Stimulated activated memory B cell treated with anti-CD40 and anti-IgM and Interleukin-4, amounts not matched to agents 10 μg/mL and 1 μg/mL and 100 μg/mL, for 72 hours (primary cell): ENCODE measurements at places on chromosomes 12 and 14.

- no peak for ATAC-seq
Observed at GRCh38 chr14:101365329-101366158, 195.8 kb upstream of the DIO3 start.

DNA sequence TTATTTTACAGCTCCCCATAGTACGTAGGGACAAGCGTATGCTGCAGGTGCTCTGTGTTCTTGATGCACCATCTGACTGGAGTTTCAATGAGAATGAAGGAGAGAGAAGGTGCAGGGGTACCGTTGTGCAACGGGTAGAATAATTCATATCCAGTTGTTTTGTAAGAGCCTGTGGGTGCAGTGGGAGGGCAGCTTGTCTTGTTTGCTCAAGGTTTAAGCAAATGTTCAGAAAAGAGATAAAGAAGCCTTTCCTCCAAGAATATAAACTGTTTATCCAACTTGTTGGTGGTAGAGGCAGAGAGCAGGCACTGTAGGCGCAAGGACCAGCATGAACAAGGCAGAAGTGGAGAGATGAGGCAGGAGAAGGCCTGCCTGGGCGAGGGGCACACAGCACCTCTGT, 64.2 kb downstream of the ADCK1 start:
- no peak for ATAC-seq

DNA sequence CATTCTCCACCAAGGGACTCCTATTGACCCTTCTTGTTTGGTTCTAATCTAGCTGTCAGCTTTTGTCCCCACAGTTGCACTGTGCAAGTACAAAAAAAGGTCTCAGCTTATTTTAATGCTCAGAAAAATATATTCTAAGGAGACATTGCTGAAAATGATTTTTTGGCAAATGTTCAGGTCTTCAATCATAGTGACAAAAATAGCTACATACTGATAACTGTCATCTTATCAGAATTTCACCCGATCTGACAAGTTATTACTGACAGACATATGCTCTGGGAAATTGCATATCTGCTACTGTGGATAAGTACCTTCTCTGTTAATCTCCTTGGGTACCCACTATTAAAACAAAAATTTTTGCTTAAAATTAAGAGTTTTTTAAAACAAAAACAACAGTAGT, 263.6 kb downstream of the FLRT2 start:
- no peak for ATAC-seq

- peak; percentile 89 for ATAC-seq
Observed at GRCh38 chr14:89767861-89768268, 186.7 kb downstream of the EFCAB11 start.

- ATAC-seq: no peak
Observed at GRCh38 chr12:117361347-117361751, at the start of gene NOS1. NOS1 (minus strand) TSS chr12:117361626; CDS start chr12:117331069, 30,557 bp downstream.

DNA sequence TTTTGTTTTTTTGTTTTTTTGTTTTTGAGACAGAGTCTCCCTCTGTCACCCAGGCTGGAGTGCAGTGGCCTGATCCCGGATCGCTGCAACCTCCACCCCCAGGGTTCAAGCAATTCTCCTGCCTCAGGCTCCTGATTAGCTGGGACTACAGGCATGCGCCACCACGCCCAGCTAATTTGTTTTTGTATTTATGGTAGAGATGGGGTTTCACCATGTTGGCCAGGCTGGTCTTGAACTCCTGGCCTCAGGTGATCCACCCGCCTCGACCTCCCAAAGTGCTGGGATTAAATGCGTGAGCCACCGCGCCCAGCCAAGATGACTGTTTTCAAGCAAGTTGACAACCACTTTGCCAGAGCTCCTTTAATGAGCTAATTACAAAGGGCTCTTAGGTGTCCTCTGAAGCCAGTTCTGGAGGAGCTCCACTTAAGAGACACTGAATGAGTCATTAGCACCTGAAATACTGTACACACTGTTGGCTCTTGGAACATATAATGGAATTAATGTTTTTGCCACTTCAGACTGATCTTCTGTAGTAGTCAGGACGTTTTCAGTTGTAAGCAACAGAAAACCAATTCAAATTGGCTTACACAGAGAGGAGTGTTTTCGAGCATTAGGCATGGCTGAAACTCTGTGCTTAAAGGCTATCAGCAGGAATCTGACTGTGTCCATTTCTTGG, 55.4 kb upstream of the MED13L start:
- no peak for ATAC-seq

- peak; percentile 92 for ATAC-seq
Observed at GRCh38 chr14:105647784-105648608, 121.6 kb downstream of the TMEM121 start.

DNA sequence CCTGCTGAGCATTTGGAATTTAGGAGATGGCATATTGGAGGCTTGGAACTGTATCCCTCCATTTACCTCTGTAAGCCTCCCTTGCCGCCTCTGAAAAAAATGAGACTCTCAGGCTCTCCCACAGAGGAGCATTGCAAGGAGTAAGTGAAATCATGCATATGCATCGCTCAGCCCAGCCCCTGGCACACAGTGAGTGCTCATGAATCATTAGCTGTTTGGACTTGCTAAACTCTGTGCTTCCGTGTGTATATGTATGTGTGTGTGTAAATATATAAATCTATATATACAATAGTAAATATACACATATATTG, 17.1 kb upstream of the TBX3 start:
- ATAC-seq: no peak

GRCh38 chr12:109550281-109550680, 23.0 kb downstream of the MMAB start:
- no peak for ATAC-seq

DNA sequence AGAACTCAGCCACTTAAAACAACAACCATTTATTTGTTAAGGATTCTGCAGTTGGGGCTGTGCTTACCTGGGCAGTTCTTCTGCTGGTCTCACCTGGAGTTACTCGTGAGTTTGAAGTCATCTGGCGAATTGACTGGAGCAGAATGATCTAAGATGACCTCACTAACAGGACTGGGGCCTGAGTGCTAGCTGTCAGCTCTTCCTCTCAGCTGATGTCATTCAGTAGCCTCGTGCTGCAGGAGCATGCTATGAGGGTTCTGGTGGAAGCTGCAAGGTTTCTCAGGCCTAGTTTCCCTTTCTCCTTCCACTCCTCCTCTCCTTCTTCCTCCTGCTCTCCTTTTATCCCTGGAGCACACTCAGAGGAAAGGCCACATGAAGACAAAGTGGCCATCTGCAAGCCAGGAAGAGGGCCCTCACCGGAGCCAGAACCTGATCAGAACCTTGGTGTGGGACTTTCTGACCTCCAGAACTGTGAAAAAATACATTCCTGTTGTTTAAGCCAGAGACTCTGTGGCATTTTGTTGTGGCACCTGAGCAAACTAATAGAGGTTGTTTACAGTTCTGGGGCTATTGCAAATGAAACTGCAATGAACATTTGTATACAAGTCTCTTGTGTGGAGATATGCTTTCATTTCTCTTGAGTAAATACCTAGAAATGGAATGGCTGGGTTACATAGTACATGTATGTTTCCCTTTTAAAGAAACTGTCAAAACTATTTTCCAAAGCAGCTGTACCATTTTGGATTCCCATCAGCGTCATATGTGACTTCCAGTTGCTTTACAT, 21.9 kb upstream of the MAP3K9 start:
- ATAC-seq: no peak

DNA sequence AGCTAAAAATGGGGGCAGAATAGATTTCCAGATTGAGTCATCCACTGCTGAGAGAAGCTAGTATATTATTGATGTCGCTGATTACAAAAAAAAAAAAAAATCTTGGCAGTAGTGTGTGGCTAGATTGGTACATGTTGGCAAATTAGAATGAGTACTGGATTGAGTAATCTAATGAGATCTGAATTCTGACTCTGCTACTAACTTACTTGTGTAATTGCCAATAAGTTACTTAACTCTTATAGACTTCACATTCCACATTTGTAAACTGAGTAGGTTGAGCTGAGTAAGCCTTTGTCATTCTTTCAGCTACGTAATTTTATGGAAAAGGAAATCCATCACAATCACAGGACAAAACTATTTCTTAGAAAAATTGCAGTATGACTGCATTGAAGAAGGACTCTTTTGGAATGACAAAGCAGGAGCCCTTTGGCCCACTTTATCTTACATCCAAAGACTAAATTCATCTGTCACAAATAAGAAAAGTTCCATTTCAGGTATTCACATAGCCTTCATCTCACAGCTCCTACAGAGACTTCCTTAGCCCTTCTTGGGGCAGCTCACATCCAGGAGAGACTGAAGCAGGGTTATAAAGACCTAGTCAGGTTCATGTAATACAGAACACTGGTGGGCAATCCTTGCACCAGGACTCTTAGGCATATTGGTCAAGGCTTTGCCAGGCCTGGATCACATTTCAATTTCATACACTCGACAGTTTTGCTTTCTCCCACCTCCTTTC, 197.3 kb upstream of the CPNE8 start:
- ATAC-seq: no peak

GRCh38 chr12:96177013-96177412, 17.2 kb upstream of the ELK3 start:
- ATAC-seq: peak; percentile 95

GRCh38 chr12:58847901-58848600, 72.3 kb downstream of the LRIG3 start:
- ATAC-seq: no peak

DNA sequence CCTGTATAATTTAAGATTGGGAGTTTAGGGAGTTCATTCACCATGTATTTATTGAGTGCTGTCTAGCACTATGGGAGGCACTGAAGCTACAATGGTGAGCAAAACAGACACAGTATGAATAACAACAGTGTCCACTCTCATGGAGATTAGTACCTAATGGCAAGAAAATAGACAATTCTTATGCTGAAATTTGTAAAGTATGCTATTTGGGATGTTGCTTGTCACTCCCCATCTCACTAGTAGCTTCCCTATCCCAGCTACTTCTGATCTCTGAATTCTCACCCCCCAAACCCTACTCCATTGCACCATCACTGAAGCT, 4.0 kb downstream of the GDF11 start:
- ATAC-seq: no peak

- ATAC-seq: no peak
Observed at GRCh38 chr12:116532986-116533342, 26.2 kb upstream of the MAP1LC3B2 start.

- no peak for ATAC-seq
Observed at GRCh38 chr12:50185970-50186663, 18.9 kb upstream of the CERS5 start.

GRCh38 chr12:19129486-19130223, at the start of gene PLEKHA5:
PLEKHA5 (plus strand) TSS chr12:19129733; CDS start chr12:19129800, 67 bp downstream.
- ATAC-seq: peak; percentile 62
